ENCODE measurements at places on chromosomes 13 and 19.

DNA sequence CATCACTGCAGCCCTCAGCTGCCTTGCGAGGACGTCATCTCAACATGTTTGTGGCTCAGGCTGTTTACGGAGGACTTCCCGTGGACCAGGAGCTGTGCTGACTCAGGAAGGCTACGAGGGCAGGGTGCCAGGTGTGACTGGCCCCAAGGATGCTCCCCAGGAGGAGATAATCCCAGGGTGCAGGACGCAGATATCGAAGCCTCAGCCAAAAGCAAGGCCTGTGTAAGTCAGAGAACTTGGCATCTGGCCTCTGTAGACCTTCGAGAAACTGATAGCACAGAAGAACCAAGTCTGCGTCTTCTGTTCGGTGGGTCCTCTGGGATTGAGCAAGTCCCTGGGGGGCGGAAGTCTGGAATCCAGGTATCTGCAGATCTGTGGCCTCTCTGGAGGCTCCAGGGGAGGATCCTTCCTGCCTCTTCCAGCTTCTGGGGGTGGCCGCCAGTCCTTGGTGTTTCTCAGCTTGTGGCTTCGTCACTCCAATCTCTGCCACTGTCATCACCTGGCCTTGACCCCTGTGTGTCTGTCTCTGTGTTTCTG is 2.6 kb upstream of the DOHH start:
- DNase-seq = no peak

DNA sequence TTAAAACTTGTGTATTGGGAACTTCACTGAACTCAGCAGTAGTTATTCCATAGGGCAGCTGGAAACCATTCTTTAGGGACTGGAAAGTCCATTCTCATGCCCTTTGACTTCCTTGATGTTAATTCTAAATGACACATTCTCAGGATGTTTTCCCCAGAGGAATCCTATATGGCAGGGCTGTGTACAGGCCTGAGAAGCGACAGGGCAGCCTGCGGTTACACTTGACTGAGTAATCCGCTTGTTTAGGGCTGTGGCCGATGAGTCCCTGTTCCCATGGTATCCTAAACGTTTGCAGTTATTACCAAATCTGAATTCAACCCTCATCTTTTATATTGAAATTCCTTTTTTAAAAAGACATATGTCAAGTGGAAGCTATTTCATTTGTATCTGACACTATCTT is 83.5 kb downstream of the COL4A2 start:
- no peak for DNase-seq

DNA sequence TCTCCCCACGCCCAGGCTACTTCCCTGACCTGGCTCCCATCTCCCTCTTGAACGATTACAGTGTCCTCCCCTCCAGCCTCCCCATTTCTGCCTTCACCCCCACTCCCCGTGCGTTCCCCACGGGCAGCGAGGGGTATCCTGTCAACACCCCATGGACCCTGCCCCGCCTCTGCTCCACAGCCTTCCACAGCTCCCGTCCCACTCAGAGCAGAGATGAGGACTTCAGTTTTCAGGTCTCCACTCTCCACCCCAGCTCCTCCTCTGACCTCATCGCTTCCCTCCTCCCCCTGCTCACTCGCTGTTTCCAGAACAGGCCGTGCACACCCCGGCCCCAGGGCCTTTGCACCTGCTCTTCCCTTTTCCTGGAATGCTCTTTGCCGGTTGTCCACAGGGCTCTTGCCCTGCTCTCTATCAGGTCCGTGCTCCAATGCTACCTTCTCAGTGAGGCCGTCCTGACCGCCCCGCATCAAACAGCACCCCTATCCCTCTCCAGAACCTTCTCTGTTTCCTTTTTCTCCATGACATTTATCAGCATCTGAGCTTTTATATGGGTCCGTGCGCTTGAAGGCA is 15.0 kb downstream of the LRRC4B start:
- DNase-seq = no peak

DNA sequence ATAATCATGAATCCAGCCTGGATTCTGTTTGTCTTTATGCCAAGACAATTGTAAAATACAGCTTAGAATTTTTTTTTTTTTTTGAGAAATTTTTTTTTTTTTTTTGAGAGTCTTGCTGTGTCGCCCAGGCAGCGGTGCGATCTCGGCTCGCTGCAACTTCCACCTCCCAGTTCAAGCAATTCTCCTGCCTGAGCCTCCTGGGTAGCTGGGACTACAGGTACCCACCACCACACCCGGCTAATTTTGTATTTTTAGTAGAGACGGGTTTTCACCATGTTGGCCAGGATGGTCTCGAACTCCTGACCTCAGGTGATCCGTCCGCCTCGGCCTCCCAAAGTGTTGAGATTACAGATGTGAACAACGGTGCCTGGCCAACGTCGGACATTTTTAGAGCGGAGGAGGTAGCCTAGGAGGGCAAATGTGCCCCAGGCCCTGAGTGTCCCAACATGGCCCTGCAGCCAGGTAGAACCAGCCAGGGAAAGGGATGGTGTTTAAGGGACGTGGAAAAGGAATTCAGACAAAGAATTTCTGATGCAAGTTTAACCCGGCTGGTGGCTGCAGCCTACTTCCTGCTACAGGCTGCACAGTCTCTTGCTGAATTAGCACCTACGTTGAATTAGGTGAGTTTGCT is 89.8 kb downstream of the GNG7 start:
- no peak for DNase-seq

GRCh38 chr13:83563499-83563898 is 318.8 kb downstream of the SLITRK1 start:
- no peak for DNase-seq

DNA sequence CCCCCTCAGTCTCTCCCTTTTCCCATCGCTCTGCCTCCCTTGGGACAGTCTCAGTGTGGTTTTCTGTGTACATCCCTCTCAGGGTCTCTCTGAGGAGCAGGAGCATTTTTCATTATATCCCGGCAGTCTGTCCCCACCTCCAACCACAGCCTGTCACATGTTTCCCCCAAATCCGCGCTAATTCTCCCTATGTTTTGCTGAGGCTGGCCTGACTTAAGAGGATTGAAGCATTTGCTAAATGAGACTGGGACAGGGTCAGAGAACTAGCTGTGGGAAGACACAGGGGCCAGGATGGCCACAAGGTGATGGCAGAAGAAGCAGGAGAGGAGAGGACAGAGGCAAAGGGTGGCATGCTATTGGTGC is 5.5 kb downstream of the TPRX1 start:
- no peak for DNase-seq

GRCh38 chr13:43278127-43278526 is 254.7 kb downstream of the DNAJC15 start:
- no peak for DNase-seq

DNA sequence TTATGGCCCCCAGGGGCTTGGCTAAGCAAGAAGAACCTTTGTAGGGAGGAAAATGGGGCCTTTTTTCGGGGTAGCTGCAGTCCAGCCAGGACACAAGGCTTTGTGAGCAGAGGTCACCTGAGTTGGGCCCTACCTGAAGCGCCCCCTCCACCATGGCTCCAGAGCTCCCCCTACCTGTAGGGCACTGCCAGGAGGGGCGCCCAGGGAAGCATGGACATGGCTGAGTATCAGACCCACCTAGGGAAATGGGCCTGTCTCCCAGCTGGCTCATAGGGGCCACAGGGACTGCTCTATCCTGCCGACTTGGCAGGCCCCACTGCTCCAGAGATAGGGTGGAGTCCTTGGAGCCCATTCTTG is 9.0 kb upstream of the CEBPA start:
- DNase-seq = no peak

DNA sequence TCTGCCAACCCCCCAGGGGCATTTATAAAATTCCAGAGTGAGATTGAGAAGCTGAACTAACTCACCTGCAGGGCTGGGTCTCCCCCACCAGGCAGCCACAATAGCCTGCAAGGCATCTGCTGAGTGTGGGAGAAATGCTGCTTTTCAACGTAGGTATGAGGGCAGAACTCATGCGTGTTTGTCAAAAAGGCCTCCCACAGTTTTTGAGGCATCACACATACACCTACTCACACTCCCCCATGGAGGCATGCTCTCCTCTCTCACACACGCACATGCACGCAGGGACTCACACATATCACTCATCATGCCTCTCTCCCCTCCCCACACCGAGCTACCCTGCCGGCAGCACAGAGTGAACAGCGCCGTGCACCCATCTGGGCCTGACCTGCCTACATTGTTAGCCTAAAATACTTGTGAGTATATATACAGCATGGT is 390.5 kb downstream of the FGF9 start:
- no peak for DNase-seq

DNA sequence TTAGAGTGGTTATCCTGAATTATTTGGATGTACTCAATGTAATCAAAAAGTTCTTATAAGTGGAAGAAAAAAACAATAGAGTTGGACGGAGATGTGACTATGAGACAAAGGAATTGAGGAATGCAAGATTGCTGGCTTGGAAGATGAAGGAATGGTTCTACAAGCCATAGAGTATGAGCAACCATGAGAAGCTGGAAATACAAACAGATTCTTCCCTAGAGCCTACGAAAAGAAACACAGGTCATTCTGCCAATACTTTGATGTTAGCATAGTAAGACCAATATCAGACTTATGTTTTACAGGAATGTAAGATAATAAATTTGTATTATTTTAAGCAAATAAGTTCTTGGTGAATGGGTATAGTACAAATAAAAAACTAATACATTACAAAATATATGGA is 249.2 kb downstream of the DIAPH3 start:
- no peak for DNase-seq

- DNase-seq = no peak
Measured at GRCh38 chr19:28899703-28900102, 313.2 kb downstream of the UQCRFS1 start.

- no peak for DNase-seq
Measured at GRCh38 chr19:19031891-19032290, 1.4 kb downstream of the SUGP2 start.

- DNase-seq = no peak
Measured at GRCh38 chr19:10227026-10227971, 3.8 kb downstream of the S1PR2 start.
